Kidney glomerular epithelial cell (primary cell): ENCODE measurements at places on chromosomes 6 and 20.

DNA sequence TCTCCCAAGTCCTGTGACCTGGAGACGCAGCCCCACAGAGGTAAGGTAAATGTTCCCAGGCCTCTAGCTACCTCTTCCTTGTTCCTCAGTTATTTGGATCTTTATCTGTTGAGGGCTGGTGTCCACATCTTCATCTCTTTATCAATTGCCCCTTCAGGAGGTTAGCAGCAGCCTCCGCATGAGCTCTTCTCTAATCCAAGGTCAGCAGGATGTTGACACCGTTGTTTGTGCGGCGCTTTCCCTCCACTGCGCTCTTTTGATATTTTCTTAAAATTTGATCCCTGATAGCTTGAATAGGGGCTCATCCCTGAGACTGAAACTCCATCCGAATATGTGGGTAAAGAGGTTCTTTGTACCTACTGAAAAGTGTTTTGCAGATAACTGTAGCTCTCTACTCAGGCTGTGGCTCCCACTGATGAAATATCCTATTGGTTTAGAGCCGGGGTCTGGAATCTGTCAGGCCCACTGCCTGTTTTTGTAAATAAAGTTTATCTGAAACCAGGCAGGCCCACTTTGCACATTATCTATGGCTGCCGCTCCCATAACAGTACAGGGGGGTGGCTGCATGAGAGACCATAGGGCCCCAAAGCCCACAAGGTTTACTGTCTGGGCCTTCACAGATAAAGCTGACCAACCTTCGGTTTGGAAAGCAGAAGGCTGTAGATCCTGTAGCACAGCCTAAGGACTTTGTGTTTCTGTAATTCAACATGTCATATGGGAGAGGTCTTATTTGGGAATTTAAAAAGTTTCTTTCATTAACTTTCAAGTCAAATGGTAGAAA is 362.6 kb downstream of the QKI start:
- no peak for DNase-seq

GRCh38 chr20:40565682-40566040 is 123.4 kb downstream of the MAFB start:
- no peak for DNase-seq

GRCh38 chr6:134182528-134182927 is 130.1 kb upstream of the SLC2A12 start:
- DNase-seq, result no peak

- no peak for DNase-seq
These were observed 98.6 kb downstream of the NDUFAF5 start for GRCh38 chr20:13883425-13883824.

GRCh38 chr6:83044091-83044768 is 21.4 kb downstream of the UBE3D start:
- DNase-seq, result no peak

DNA sequence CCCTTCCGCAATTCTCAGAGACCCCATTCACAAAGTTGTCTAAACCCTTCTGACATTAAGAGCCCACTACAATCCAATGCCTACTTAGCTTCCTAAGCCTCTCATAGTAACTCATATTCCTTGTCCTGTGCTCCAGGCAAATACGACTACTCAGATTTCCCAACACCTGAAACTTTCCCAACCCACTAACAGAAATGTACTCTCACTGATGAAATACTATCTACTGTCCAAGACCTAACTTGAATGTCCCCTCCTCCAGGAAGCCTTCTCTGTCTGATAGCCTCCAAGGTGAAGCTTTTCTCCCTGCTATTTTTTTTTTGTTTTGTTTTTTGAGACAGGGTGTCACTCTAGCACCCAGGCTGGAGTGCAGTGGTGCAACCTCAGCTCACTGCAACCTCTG is 30.4 kb downstream of the GPLD1 start:
- DNase-seq, result no peak

DNA sequence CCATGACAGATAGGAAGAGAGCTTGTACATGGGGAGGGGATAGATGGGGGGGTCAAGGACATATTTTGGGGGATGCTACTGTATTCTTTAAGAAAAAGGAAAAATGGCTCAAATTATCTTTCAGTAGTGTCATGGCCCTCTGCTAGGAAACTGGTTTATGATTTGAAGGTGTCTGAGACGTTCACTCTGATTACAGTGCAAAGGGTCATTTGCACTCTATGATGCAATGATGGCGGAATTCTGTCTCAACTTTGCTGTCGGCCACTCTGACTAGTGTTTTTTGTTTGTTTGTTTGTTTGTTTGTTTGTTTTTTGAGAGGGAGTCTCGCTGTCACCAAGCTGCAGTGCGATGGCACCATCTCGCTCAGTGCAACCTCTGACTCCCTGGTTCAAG is 180.0 kb downstream of the SOX4 start:
- DNase-seq, result no peak

DNA sequence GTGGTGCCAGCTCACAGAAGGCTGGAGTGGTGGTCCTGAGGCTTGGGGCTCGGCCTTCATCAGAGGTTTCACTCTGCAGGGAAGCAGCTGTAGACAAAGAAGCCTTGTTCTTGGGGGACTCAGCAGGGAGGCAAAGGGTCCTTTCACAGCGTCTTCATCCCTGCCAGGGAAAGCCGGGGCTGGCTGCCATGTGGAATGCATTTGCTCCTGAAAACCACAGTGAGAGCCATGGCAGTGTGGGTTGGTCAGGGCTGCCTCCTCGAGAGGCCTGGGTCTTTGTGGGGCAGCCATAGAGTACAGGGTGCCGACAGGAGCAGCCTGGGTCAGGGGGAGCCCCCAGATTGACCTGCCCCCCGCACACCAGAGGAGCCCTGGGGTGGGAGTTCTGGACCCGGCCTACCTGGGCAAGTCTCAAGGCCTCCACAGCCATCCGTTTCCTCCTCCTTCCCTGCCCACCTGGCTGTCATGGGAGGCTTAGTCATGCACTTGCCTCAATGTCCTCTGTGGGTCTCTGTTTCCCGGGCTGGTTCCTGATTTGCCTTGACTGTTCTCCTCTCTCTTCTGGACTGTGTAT is 144.0 kb downstream of the CDC5L start:
- no peak for DNase-seq

DNA sequence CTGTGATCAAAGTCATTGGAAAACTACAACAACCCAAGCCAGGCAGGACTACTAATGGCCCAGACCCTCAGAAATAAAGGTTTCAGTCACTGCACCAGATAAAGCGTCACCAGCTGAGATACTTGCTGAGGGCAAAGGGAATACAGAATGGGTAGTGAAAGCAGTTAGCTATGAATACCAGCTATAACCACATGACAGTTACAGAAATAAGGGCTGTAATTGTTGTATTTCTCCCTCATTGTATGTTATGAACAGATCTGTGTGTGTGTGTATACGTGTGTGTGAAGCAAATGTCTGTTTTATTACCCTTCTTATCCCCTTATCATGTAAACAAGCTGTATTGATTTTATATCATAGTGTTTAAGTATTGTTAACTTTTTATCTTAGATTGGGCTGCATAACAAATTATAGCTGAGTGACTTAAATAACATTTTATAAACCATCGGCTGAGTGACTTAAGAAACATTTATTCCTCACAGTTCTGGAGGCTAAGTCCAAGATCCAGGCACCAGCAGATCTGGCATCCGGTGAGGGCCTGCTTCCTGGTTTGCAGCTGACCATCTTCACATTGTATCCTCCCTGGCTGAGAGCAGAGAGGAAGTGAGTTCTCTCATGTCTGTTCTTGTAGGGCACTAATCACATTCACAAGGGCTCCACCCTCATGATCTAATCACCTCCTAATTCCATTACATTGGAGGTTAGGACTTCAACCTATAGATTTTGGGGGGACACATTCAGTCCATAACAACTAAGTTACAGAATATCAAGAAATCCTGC is 46.0 kb upstream of the VSX1 start:
- DNase-seq, result no peak

DNA sequence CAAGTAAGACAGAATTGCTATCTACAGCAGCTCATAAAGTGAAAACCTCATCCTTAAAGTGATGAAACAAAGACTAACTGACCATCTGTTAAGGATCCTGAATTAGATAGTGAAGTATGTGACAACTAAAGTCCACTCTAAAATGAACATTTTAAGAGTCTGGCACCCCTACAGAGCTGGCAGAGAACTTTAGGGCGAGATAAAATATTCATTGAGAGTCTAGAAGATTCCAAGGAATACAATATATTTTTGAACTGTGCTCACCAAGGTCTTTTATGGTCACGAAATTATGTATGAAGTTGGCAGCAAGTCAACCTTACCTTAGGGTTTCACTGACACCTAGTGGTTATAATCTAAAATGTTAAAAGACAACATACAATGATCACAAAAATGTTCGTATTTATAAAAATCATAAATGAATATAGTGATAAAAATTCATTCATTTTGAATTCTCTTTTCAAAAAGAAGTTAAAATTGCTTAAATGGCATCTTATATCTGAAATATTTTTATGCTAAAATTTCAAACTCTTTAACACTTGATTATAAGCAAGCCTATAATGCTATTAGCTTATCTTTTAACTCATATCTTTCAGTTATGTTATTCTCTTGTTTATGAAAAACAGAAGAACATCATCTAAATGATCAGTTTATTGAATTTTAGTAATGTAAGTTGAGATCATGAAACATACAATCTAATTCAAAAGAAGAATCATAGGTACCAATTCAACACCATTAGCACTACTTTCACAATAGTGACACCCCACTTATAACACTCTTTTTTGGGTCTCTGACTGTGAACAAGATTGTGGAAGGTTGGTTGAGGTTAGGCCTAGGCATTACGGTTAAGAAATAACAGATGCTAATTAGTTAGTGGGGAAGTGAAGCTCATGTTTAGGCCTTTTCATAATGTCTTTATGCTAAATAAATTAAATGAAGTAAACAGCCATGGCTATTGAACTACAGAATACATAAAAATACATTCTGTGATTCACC is 27.5 kb downstream of the RSPH3 start:
- peak; percentile 45 for DNase-seq

DNA sequence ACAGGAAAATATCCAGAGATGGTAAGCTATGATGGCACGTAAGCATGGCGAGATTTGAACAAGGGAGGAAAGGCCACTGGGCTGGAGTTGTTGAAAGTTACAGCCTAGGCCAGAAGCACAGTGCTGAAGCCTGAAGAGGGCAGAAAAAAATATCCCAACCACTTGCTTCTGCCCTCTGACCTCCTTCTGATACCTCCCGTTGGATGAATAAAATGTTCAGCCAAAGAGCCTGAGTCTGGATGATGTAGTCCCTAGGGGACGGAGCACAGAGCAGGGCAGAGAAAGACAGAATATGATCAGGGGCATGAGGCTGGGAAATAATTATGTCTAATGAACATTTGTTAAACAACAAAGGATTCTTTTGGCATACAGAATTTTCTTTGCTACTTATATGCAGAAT is 19.7 kb downstream of the KLHL31 start:
- DNase-seq, result no peak

DNA sequence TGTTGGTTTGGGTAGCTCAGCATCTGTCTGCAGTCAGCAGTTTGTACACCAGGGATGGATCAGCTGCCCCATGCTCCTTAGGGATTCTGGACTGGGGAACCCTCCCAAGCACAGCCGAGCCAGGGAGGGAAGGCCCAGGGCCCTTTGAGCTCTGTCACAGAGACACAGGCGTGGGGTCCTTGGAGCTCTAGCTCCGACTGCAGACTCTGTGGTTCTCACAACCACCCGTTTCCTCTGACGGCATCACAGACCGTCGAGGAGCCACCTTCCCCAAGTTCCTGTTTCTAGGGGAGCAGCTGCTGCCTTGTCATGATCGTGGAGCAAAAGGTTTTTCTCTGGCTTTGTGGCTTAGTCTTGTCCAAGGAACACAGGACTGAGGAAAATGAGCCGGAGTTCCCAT is at the start of gene SLA2:
Gene SLA2, minus strand, starts transcription at position 199 of the 400 bp plus-strand sequence. CDS start 4,861 bp downstream, outside the sequence.
- DNase-seq, result no peak

- DNase-seq, result peak; percentile 54
These were observed 474 bp downstream of the CEBPB start for GRCh38 chr20:50191065-50191543.

GRCh38 chr6:124866040-124866439 is 96.2 kb upstream of the RNF217 start:
- DNase-seq, result no peak

GRCh38 chr20:43982016-43982415 is 67.4 kb downstream of the TOX2 start:
- DNase-seq, result no peak

- no peak for DNase-seq
These were observed 43.3 kb upstream of the ARMC2 start for GRCh38 chr6:108804956-108805355.

GRCh38 chr6:52475307-52475706 is 55.2 kb downstream of the EFHC1 start:
- no peak for DNase-seq

DNA sequence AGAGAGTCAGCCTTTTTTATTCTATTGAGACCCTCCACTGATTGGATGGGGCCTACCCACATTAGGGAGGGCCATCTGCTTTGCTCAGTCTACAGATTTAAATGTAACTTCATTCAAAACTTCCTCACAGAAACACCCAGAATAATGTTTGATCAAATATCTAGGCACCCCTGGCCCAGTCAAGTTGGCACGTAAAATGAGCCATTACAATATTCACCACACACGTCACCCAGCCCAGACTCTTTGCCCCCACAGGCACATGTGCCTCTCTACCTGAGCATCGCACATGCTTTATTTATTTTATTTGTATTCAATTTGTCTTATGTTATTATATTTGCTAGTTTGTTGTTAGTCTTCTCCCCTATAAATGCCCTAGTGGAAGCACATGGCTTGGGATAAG is 70.9 kb upstream of the EYA2 start:
- no peak for DNase-seq

GRCh38 chr6:603265-603664 is 53.6 kb downstream of the HUS1B start:
- DNase-seq, result no peak

DNA sequence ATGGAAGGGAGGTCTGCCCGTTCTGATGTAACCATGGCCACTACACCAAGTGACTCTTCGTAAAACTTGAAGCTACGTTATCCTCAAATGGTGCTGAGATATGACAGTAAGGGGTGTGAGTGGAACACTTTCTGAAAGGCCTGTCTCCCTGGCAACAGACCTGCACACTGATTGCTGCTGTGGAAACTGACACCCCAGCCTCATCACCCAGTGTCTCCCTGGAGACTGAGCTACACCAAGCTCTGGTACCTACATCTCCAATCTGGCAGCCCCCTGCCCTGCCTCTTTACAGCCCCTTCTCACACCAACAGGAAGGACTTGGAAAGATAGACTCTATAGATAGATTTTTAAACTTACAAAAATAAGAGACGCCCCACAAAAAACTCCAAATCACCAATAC is 13.2 kb downstream of the PI16 start:
- DNase-seq, result no peak

- DNase-seq, result peak; percentile 13
These were observed 137.2 kb downstream of the FARS2 start for GRCh38 chr6:5398530-5398929.

DNA sequence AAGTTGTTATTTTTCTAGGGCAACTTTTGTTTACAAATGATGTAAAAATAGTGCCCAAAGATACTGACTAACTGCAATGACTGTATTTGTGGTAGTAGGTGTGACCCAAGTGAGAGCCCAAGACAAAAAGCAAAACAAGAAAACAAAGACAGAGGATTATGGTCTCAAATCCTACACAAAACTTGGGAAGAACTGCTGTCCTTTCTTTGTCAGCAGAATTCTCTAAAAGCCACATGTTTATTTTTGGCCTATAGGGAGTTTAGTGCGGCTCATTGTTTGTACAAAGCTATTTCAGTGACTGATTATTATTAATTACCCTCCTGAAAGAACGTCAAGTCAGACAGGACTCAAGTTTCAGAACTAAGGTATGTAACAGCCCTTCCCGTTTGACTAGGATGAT is 509.2 kb upstream of the SLC35B3 start:
- no peak for DNase-seq

GRCh38 chr6:126696921-126697693 is 357.2 kb downstream of the CENPW start:
- DNase-seq, result no peak
